ENCODE measurements at places on chromosomes 12 and 14.

DNA sequence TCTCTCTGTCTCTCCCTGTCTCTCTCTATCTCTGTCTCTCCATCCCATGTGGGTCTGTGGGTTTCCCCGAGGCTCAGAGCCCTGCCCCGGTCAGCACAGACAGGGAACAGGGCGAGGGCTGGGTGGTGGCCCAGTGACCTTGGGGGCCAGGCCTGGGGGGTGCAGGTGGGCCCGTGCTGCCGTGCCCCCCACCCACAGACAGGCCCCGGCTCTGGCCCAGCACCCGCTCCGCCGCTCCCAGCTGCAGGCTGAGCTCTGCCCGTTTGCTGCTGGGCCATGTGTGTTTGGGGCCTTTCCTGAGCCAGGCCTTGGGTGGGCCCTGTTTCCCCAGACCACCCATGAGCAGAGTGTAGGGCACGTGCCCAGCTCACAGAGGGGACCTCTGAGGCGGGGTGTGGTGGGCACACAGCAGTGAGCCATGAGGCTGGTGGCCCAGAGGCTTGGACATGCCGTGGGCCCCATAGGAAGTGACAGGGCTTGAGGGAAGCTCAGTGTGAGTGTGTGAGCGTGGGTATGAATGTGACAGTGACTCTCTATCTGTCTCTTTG, 51.0 kb downstream of the TMEM121 start:
- DNase-seq, result no peak

DNA sequence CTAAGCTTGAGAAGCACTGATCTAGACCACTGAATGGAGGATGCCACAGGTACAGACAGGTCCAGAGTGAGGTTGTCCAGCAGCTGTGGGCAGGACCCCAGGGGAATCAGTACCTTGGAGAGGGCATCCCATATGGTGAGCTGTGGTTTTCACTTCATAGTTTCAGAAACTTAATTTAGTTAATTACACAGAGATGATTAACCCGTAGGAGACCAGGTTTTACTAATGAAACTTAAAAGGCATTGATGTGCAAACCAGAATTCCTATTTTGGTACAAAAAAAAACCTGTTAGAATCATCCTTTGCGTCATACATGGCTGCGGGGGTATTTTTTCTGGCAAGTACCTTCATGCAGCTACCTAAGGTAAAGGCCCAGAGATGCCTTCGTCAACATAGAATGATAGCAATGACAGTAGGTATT, 159.3 kb downstream of the DACT1 start:
- DNase-seq, result no peak

DNA sequence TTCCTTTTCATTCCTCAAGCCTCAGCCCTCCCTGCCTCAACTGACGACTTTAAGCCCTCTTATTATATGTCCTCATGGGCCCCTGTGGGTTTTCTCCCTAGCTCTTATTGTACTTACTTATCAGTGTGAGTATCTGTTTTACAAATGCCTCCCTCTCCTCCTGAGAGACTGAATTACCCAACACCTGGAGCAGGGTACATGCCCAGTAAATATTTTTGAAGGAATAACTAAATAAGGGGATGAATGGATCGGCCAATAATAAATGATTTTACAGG, 95.8 kb upstream of the SLC35F4 start:
- DNase-seq, result no peak

GRCh38 chr14:65237941-65238340, 135.6 kb upstream of the MAX start:
- no peak for DNase-seq

DNA sequence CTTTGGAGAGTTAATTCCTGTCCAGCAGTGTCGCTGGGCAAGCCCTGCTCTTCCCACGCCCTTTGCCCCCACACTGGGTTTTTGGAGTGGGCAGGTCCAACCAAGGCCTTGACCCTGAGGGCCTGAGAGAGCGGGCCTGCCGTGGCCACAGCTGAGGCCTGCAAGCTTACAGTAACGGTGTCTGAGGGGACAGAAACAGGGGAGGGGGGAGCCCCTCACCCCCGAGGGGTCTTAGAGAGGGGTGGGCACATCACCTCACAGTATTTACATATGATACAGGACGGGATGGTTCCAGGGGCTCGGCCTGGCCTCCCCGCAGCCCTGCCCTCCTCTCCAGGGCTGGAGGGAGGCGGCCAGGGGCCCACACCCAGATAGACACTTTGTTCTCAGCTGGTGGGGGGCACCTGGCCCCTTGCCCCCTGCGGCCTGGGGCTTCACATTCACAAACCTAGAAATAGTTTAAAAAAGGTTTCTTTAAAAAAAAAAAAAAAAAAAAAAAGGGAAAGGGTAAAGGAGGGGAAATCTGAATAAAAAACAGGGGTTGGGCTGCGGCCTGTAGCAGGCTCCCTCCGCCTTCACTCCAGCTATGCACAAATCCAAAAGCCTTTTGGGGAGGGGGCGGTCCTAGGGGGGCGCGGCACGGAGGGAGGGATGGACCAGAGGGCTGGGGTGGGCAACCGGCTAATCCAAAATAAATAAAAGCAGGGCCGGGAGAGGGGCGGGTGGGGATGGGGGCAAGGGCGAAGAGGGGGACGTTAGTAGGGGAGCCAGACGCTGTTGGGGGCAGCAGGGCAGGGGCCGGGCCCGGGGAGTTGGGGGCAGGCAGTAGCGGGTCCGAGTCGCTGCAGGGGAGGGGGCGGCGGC, 14.8 kb upstream of the PLA2G1B start:
- no peak for DNase-seq
